ENCODE measurements at places on chromosomes 6 and 20. TPM values are rescaled to one million over a fixed set of nuclear protein-coding genes. Genes with fewer than 3 reads are reported as not detected.
A peak's percentile ranks its signal among the peaks of the same experiment; 100 is the strongest.

Gene CITED2
- total RNA-seq = 78.0 TPM

Gene LCA5
- total RNA-seq = 10.9 TPM

DNA sequence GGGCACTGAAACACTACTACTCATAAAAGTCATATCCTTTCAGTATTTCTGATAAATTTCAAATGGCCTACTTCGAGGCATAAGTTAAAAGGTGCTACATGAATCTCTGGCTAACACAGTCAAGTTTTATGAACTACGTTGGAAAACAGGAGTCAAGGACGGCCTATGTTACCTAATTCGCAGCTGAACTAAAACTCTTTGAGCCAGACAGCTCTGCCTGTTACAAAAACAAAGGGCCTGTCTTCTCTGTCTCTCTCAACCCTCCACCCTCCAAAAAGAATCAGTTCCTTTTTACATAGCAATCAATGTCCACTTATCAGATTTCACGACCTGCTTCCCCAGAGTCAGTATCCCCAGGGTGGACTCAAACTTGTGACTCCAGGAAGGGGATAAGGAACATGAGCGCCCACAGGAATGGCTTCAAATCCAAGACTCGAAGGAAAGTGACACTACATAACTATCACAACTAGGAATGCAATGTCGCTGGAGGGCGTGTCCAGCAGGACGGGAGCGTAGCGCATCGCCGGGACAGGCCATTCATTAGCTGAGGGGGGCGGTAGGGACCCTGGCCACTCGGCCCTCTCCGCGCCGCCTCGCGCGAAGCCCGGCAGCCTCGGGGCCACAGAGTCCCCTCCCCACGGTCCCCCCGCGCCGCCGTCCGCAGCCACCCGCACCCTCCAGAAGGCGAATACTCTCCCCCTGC is 591 bp downstream of the IBTK start:
- no peaks in the 10 kb centered on the region for H3K36me3 ChIP-seq
- H3K4me3 ChIP-seq = peak overlapping the region; percentile 74
- peaks cover 25% of the 10 kb centered on the region for H3K4me1 ChIP-seq
- H3K27ac ChIP-seq = peak overlapping the region; percentile 96

Gene SLC22A16
- not detected for total RNA-seq

Data from Caco-2 (cell line).